ENCODE measurements at places on chromosomes 3 and 15.

DNA sequence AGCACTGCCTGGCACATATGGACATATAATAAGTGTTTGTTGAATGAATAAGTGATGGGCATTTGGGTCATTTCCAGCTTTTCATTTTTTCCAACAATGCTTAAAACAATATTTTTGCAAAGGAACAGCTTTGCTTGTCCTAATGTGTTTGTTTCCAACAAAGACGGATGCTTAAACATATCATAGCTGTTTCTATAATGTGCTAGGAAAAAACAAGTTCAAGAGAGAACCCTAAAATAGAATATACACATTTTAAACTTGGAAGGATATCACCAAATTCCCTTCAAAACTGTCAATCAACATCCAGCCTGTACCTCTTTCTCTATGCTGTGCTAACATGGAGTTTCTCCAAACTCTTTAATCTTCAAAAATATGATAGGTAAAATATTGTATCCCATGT is 224.5 kb upstream of the WNT5A start:
- no peak for DNase-seq

GRCh38 chr3:115245899-115246298 is 98.8 kb upstream of the ZBTB20 start:
- DNase-seq: no peak

DNA sequence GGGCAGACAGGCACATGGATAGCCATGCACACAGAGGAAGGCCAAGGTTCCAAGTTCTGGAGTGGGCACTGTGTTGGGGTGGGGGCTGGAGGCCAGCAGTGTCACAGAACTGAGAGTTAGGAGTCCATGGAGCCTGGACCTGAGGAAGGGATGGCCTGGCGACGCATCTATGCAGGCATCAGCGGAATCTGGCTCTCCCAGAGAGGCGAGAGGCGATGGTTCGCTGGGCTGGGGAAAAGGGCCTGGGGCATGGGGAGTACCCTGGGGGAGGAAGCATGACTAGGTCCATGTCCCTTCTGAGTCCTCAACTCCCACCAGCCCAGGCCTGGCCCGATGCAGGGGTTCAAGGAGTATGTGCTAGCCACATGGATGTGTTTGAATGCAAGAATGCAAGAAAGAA is 192.8 kb upstream of the LINGO1 start:
- DNase-seq: no peak

DNA sequence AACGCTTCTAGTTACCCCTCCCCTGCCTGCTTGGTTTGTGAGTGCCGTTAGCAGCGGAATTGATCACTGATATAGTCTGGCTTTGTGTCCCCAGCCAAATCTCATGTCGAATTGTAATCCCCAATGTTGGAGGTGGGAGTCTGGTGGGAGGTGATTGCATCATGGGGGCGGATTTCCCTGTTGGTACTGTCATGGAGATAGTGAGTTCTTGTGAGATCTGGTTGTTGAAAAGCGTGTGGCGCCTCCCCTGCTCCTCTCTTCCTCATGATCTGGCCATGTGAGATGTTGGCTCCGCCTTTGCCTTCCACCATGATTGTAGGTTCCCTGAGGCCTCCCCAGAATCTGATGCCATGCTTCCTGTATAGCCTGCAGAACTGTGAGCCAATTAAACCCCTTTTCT is 47.3 kb upstream of the PGPEP1L start:
- DNase-seq: no peak

DNA sequence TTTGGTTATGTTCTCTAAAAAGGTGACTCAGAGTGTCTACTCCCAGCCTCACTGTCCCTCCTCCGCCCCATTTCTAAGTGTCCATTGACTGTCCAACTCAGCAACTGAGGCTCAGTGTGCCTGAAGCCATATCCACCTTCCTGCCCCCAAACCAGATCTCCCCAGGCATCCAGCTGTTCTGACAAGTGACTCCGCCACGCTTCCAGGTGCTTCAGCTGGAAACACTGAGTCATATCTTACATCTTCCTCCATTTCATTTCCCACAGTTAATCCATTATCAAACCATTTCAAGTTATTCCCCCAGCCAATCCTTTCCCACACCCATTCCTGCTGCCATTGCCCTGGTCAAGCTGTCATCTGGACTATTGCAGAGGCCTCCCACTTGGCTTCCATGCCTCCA is 17.1 kb downstream of the MAGEF1 start:
- no peak for DNase-seq

- DNase-seq: no peak
Measured at GRCh38 chr3:128579927-128580326, 70.7 kb downstream of the RPN1 start.

DNA sequence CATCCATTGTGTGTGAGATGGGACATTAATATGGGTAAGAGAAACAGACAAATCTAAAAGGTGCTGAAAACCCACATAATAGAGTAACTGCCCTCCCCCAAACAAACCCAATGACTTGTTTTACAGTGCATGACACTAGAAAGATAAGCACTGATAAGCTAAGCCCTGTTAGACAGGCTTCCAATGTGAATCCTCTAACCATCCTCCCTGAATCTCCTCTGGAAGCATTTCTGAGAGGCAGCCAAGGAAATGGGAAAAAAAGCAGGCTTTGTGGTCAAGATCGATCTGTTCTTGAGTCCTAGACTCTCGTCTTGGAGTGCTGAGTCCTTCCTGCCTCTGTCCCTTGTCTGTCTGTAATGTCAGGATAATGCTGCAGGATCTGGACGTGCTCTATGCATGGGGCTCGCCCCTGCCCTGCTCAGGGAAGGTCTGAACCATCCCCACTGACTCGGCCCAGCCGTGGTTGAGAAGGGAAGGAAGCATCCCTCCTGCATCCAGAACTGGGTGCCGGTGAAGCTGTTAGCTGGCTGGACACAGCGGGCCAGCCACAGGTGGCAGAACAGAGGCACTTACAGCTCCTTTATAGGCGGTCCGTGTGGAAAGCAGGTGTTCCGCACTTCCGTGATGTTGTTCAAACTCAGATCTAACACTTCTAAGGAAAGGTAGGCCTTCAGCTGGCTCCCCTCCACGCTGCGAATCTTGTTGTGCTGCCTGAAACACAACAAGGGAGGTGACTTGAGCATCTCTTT is 84.1 kb downstream of the LRIG1 start:
- DNase-seq: no peak

DNA sequence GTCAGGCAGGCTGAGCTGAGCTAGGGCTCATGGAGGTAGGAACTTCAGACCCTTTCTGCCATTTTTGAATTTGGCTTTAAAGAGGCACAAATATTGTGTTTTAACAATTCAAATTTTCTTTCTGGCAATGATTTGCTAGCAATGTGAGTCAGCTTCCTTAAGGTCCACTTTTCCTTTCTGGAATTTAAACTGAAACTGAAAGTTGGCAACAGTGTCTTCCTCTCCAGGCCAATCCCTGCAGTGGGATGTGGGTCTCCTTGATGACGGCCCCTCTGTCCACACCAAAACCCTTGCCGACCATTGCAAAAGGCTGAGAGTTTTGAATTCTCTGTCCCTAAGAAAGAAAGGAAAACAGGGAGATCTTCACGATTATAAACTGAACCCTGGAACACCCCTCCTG is 27.1 kb downstream of the RPSA start:
- DNase-seq: no peak

- no peak for DNase-seq
Measured at GRCh38 chr15:52112203-52112750, 298 bp downstream of the BCL2L10 start.

DNA sequence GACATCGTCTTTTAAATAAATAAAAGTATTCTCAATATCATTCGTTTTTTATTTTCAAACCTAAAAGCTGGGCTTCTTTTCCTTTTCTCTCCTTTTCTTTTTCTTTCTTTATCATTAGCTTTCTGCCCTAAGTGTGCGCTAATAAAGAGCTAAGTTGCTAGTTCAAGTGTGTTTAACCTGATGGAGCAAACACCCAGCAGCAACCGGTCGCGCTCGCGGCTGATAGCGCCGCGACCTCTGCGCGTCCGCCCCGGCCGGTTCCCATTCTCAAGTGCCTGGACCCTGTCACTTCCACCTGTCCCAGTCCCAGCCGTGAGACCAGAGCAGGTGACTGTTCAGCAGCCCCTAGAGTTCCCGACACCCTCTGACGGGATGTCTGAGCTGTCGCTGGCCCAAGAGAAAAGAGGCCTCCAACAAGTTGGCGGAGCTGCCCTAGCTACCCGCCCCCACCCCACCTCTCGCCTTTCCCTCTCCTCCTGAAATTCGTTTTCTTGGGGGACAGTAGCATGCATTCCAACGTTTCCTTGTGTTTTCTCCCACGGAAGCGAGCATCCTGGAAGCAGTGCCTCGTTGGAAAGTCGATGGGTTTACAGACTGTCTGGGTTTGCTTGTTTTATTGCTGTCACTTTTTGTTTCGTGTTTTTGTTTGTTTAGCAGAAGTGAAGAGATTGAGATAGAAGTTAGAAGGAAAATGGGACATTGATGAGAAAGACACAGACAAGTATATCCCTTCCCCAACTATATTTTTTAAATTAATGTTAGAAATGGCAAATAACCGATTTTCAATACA is 3.1 kb upstream of the MECOM start:
- DNase-seq: no peak

DNA sequence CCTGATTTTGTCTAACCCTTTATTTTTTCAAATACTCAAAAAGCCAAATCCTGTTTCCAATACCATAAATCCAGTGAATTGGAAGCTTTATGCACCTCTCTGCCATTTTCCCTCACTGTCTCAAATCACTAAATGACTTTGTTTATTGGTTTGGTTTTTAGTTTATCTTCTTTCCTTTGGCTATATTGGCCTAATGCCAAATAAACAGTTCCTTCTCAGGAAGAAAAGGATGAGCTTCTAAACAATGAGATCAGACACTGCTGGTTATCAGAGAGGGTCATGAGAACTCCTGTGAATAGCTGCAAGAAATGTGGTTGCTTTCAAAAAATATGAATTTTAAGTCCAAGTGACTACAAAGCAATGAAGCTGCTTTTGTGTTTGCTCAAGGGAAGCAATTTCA is 359.9 kb downstream of the MECOM start:
- no peak for DNase-seq

DNA sequence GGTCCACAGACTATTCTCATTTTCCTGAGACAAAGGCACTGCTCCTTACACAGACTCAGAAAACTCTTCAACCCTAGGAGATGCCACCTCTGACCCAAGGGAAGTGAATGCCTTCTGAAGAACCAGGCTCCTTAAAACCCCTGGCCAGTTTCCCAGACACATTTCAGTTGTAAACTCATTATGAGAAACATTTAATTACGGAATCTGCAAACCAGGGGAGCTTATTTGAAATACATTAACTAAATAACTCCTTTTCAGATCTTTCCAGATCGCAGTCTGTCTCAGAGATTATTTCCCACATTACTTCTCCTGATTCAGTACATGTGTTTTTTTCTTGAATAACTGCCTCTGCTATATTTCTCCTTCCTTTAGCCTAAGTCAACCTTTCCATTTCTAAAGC is 17.6 kb downstream of the MYO5A start:
- DNase-seq: no peak

DNA sequence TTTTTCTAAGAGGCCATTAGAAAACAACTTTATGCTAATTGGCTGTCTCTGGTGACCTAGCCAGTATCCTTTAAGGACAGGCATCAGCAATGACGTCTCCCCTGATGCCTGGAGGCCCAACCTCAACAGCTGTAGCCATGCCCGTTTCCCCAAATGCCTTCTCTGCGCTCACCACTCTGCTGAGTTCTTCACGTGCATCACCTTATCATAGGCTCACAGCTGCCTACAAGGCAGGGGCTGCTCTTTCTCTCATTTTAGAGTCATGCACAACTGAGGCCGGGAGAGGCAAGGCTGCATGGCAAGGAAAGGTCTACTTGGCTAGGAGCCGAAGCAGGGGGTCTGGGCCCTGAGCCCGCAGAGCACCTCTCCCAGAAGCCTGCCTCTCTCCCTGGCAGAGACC is 43.9 kb upstream of the SEC13 start:
- DNase-seq: no peak

GRCh38 chr15:40307421-40308211 is at the start of gene PLCB2:
Gene PLCB2, minus strand, starts transcription at chr15:40307935. Its CDS starts 263 bp downstream, at chr15:40307672.
- DNase-seq: no peak

DNA sequence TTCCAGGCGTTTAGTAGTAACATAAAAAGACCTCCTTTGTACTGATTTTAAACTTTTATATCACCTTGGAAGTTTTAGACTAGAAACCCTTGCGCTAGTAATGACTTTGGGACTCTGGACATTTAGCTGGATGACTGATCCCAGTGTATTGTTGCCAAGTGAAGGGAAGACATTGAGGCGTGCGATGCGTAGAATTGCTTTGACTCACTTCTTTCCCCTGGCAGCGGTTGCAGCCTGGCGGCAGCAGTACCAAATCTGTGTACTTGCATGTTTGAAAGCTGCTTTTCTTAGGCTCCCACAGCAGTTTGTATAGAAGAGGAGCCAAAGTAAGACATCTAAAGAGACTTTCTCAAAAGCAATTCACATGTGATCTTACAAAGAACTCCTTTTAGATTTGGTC is 151.6 kb downstream of the BBX start:
- DNase-seq: no peak

DNA sequence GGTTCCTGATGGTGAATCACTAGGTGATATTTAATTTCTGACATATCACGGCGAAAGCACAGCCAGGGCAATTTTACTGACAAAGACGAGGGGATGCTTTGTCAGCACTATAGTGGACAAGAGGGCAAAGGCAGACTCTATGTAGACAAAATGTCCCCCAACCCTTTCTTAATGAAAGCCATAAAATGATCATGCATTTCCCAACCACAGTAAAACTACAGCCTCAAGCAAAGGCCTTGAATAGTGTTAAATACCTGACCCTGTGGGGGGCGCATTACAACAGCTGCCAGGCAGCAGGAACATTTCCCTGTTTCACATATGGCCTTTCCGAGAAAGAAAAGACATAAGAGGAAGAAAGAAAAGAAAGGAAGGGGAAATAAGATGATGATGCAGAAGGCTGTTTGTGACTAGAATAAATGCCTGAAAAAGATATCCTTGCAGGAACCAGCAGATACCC is 49.5 kb downstream of the GLDN start:
- DNase-seq: no peak

DNA sequence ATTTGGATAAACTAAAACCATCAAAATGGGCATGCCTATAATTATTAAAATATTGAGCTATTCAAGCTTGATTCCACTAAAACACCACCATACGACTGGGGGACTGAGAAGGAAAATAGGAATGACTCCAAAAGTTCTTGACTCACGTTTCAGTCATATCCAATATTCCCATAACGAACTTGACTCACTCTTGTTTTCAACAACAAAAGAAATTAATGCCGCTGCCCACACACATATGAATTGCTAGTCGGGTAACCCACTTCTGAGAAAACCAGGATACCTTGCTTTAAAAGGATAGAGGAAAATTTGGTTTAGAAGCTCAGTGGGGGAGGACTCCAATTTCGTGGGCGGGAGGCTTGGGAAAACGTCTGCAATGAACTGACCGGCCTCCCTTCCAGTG is 5.2 kb downstream of the HTR3C start:
- DNase-seq: no peak

DNA sequence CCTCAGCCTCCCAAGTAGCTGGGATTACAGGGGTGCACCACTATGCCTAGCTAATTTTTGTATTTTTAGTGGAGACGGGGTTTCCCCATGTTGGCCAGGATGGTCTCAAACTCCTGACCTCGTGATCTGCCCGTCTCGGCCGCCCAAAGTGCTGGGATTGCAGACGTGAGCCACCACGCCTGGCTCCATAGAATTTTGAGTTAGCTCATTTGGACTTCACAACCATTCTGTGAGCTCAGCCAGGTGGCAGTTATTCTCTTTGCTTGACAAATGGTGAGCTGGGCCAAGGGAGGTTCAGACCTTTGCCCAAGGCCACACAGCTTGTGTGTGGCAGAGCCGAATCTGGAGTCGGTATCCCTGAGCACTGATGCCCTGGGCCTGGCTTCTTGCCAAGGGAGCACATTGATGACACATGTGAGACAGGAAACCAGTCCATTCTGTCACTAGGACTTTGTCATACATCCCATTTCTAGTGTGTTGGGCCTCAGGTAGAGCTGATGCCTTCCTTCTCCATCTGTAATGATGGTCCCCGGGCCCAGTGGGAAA is 17.6 kb downstream of the PODXL2 start:
- DNase-seq: no peak

Data from esophagus squamous epithelium (tissue), 5 donors.